ENCODE measurements at places on chromosomes 11 and 22. TPM values are rescaled to one million over a fixed set of nuclear protein-coding genes. Genes with fewer than 3 reads are reported as not detected.

DNA sequence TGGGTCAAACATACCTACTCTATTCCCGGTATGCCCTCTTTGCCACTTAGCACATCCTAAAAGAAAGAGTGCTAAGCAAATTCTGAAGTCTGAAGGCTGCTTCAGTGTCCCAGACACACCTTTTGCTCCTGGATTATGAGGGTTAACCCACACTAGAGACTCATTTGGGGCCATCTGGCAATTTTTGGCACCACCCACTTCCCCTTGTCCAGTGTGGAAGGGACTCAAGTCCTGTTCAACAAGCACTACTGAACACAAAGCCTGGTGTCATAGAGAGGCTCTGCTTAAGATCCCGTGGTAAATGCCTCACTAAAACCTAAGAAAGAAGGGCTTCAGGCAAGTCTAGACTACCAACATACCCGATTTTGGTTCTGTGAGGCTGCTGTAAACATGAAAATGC is 85.8 kb downstream of the SERGEF start:
- H3K27me3 ChIP-seq, result no peaks in the 10 kb centered on the region
- no peak for ATAC-seq
- H3K27ac ChIP-seq, result no peak overlapping the region
- H3K4me3 ChIP-seq, result no peak overlapping the region

Gene FAM181B
- not detected for total RNA-seq

GRCh38 chr22:19824926-19825339 is 29.7 kb downstream of the GNB1L start:
- no peaks in the 10 kb centered on the region for H3K27me3 ChIP-seq
- no peak for ATAC-seq
- no peak overlapping the region for H3K4me3 ChIP-seq
- H3K27ac ChIP-seq, result no peak overlapping the region
- peaks cover 5% of the 10 kb centered on the region for H3K4me1 ChIP-seq

DNA sequence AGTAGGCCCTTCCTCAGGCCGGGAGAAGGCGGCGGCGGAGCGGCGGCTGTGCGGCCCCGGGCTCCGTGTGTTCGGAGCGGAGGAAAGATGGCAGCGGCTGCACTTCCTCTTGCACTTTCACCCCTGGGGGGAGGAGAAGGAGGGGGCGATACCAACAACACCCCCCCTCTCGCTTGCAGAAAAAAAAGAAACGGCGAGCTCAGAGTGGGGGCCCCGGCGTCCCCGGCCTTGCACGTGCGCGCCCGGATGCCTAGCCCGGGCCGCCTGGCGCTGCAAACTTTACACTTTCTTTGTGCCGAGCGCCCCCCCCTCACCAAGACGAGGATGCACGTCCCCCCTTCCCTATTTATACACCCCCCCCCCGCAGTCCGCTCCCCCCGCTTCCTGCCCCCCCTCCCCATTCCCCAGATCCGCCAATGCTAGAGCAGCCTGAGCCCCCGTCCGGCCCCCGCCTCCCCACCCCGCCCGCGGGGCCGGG is at the start of gene PATZ1:
PATZ1 (minus strand) TSS at position 92 of the 478 bp plus-strand sequence. CDS start 744 bp downstream, outside the sequence.
- peaks cover 8% of the 10 kb centered on the region for H3K4me1 ChIP-seq
- peak within 1 kb of the TSS; percentile 92 for H3K4me3 ChIP-seq
- H3K27ac ChIP-seq, result peak within 1 kb of the TSS; percentile 43
- peaks cover 40% of the 10 kb centered on the region for H3K36me3 ChIP-seq

DNA sequence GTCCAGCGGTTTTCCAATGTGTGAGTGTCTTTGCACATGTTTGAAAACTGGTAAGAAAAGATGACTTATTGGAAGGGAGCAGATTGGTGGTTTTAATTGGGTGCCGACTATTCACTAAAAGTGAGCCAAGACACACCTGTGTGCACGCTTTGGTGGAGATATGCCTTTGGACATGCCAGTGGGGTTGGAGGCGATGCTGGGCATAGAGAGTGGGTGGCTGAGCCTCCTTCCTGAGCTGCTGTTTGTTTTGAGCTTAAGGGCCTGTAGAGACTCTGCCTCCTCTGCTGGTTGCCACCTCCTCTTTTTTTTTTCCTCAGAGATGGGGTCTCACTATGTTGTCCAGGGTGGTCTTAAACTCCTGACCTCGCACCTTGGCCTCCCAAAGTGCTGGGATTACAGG is 9.5 kb downstream of the IGHMBP2 start:
- H3K27me3 ChIP-seq, result no peaks in the 10 kb centered on the region
- H3K36me3 ChIP-seq, result peaks cover 99% of the 10 kb centered on the region
- no peak overlapping the region for H3K4me3 ChIP-seq

Gene CLP1
- total RNA-seq, result 16.6 TPM
